ENCODE measurements at places on chromosomes 2 and 18.

- DNase-seq: no peak
Measured at GRCh38 chr18:13163167-13163927, 55.2 kb upstream of the LDLRAD4 start.

DNA sequence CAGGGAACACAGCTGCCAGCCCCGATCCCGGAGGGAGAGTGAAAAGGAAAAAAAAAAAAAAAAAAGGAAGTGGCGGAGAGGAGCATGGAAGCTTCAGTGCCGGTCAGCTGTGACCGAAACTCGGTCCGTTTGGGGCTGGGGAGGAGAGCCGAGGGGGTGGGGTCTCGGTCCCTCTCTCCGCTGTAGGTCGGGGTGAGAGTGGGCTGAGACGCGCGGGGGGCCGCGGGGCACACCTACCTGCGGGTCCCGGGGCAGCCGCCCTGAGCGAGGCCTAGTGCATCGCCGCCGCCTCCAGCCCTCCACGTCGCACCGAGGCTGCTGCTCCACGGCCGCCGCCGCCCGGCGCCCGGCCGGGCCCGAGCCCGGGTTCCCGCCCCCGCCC lies 536 bp downstream of the VPS54 start:
- peak; percentile 31 for DNase-seq

GRCh38 chr2:218146056-218146455 lies 20.2 kb downstream of the CXCR2 start:
- no peak for DNase-seq

DNA sequence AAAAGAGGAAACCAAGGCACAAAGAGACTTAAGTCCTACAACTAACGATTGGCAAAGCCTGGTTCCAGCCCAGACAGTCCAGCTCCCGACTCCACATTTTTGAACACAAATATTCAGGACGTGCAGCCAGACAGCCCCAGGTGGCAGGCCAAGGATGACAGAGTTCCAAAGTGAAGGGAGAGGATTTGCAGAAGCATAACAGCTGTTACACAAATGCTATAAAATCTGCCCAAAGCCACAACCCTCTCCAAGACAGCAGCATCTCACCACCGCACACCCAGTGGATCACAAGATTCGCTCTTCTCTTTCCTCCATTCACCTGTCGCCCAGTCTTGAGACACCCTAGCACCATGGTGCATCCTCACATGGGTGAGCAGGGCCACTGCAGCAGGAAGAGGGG lies 227.1 kb upstream of the ID2 start:
- DNase-seq: peak; percentile 94

DNA sequence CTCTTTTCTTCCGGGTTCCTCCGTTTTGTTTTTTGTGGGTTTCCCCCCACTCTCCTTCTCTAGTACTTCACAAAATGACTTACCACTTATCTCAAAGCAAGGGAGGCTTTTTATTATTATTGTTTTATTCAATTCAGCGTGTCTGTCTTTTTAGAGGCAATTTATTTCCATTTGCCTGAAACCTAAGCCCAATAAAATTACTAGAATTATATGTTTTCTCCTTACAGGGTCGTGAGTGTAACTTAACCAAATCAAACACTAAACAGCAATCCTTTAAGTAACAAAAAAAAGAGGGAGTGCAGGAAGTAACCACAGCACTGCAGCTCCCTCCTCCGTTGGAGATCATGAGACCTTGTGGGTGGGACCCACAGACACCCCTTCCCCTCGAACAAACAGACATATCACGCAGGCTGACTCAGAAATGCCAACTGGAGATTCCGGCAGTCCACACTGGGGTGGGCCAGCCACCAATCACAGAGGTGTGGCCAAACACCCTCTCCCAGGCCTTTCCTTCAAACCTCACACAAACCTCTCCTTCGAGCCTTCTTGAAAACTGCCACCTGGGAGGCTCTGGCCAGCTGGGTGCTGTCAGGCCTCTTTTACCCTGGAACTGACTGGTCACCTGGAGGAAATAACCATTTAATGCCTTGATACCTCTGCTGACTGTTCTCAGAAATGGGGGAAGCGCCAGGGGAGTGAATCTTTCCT lies 207.1 kb upstream of the SMAD2 start:
- no peak for DNase-seq

GRCh38 chr2:67290451-67291290 lies 106.5 kb upstream of the ETAA1 start:
- no peak for DNase-seq

GRCh38 chr18:77147418-77147852 lies 14.9 kb upstream of the MBP start:
- DNase-seq: no peak

GRCh38 chr2:126656431-126657147 lies 631 bp downstream of the GYPC start:
- DNase-seq: no peak

- DNase-seq: no peak
Measured at GRCh38 chr18:22300665-22301636, 116.8 kb downstream of the CTAGE1 start.

DNA sequence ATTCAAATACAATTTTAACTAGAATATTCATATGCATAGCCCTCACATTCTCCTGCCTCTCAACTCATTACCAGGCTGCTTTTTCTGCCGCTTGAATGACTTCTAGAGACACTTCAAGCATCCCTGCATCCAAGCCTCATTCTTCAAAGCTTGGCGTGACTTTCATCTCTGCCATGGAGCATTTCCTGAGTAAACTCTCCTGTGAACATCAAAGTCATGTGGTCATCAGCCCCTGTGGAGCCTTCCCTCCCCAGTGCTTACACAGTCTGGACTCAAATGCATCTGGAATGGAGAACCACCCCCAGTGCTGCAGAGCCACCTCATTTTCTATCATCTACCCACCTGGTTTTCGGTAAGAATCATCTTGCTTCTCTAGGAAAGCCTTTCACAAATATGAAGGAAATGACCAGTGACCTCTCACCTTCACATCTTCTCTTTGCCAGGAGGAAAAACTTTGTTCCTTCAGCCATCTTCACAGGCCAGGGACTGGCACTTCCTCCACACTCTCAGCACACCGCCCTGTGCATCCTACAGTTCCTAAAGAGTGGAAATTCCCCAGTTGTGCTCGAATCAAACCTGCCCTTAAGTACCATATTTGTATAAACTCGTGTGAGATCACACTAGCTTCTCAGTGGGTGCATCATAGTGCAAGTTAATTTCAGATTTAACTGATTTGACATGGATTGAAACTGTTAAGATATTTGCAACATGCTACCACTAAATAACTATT lies 116.4 kb downstream of the COL6A3 start:
- no peak for DNase-seq

DNA sequence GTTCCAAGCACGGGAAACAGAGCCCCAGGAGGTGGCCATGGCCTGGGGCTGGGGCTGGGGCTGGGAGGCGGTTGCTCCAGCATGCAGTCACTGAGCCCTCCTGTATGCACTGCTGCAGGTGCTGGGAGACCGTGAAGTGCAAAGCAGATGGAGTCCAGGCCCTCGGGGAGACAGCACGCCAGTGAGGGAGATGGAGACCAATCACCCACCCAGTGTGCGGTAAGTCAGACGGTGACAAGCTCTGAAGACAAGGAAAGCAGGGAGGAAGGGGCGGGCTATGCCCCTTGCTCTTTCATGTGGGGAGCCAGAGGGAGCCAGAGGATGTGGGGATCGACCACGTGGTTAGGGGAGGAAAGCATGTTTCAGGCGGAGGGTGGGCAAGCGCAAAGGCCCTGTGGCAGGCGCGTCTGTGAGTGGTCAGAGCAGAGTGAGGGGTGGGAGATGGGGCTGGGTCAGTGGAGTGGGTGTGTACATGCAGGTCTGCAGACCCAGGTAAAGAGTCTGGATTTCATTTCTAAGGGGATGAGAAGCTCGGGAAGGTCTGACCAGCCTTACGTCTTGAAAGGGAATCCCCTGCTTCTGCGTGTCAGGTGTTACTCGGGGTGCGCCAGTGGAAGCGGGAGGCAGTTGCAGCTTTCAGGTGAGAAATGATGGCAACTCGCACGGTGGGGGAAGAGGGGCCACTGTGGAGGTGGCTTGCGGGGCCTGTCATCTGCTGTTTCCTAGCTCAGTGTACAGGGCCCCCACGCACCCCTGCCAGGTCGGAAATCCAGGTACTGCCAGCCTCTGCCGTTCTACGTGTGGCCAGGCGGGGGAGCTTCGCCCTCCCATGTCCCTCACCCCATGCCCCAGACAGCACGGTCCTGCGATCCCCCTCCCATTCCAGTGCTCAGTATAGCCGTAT lies 19.4 kb downstream of the RRM2 start:
- peak; percentile 56 for DNase-seq

- DNase-seq: no peak
Measured at GRCh38 chr2:63755216-63755615, 86.5 kb upstream of the UGP2 start.

DNA sequence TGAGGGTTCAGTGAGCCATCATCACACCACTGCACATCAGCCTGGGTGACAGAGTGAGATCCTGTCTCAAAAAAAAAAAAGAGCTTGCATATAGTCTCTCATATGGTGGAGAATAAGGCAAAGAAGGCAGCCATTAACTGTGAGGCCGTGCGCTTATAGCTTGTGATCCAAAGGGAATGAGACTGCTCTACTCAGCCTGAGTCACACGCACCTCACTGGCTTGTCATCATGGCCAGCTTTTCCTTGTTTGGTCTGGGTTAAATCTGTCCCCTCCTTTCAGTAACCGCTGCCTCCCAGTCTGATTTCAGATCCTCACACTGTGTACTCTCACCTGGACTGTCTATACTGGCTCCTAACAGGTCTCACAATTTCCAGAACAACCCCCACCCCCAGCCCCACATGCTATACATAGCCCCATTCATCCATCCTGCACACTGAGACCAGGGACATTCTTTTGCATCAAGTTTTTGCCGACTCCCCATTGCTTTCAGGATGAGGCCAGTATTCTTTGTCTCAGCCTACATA lies 35.3 kb upstream of the ANKRD44 start:
- DNase-seq: no peak

GRCh38 chr2:211854832-211855231 lies 683.8 kb downstream of the ERBB4 start:
- DNase-seq: no peak

DNA sequence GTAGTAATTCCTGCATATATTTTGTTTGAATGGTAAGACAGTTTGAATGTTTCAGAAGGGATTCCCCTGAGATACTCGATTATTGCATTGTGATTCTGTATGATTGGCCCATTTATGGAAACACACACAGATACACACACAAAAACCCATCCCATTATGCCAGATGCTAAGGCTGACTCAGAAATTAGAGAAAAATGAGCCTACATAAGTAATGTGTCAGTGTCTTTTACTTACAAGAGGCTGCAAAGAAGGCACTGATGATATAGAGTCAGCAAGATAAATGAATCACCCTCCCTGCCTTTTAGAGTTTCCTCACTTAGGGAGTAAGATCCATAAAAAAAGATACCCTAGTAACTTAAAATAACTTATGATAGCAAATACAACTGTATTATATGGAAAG lies 1481.1 kb upstream of the ACVR2A start:
- no peak for DNase-seq

DNA sequence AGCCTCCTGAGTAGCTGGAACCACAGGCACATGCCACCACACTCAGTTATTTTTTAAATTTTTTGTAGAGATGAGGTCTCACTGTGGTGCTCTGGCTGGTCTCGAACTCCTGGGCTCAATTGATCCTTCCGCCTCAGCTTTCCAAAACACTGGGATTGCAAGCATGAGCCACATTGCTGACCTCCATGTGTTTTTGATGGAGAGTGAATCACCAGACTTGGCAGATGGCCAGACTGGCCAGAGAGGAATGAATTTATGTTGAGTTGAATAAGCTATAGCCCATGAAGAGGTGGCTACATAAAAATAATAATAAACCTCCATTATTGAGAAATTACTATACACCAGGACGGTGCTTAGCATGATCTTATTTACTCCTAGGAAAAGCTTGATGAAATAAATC lies 91.5 kb downstream of the MREG start:
- DNase-seq: no peak

DNA sequence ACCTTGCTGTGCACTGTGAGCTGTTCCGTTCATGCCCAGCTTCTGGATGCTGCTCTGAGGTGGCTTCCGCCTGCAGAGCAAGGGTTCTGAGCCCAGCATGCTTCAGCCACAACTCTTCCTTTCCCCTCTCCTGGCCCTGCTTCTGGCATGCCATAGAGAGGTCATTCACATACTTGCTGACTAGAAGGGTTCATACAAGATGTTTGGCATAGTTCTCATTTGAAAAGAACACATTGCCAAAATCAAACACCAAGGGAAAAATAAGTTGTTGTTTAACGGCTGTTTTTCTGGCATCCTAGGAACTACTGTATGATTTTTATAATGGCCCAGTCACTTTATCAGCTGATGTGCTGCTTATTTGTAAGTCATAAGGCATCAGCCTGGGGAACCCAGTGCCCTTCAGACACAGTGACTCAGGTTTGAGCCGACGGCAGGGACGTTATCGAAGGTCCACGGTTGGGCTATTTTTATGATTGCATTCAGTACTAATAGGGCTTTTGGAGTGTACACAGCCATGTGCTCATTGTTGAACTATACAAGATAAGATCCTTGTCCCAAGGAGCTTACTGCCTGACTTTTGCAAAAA lies 53.9 kb upstream of the CTAGE1 start:
- no peak for DNase-seq

DNA sequence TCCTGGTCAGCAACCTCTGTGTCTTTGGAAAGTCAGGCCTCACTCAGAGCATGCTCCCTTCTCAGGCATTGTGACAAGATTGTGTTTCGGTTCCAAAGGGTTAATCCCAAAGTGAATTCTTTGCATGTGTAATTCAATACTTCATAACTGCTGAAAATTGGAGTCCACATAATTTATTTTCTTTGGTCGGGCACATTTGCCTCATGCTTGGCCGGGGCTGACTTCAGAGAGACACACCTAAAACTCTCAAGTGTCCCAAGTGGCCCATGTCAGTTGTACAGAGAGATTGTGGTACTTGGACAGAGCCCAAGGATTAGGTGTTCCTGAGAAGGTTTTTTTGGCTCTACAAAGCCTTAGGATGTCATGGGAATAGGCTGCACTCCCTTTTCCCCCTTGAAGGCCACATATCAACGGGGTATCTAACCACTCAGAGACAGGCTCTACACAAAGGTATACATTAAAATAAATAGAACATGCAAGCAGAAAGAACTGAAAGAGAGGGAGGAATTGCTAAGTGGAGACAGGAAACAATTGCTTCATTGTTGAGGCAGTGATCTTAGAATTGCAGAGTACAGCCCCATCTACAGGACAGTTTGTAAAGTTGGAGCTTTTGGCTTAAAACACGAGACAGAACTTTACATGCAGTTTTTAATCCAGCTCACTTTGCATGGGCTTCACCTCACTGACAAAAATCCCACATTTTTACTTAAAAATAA lies 1232.3 kb upstream of the ZEB2 start:
- peak; percentile 7 for DNase-seq

DNA sequence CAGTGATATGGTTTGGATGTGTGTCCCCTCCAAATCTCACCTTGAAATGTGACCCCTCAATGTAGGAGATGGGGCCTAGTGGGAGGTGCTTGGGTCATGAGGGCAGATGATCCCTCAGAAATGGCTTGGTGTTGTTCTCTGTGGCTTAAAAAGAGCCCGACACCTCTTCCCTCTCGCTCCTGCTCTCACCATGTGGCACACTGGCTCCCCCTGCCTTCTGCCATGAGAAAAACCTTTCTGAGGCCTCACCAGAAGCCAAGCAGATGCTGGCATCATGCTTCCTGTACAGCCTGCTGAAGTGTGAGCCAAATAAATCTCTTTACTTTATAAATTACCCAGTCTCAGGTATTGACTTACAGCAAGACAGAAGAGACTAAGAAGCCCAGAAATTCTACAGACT lies 357.1 kb downstream of the NRXN1 start:
- DNase-seq: no peak

- DNase-seq: no peak
Measured at GRCh38 chr2:152541712-152542111, 175.5 kb downstream of the PRPF40A start.
